NCI-H460 (cell line): ENCODE measurements at places on chromosomes 3 and 15. TPM values are rescaled to one million over a fixed set of nuclear protein-coding genes. Genes with fewer than 3 reads are reported as not detected.
A peak's percentile ranks its signal among the peaks of the same experiment; 100 is the strongest.

DNA sequence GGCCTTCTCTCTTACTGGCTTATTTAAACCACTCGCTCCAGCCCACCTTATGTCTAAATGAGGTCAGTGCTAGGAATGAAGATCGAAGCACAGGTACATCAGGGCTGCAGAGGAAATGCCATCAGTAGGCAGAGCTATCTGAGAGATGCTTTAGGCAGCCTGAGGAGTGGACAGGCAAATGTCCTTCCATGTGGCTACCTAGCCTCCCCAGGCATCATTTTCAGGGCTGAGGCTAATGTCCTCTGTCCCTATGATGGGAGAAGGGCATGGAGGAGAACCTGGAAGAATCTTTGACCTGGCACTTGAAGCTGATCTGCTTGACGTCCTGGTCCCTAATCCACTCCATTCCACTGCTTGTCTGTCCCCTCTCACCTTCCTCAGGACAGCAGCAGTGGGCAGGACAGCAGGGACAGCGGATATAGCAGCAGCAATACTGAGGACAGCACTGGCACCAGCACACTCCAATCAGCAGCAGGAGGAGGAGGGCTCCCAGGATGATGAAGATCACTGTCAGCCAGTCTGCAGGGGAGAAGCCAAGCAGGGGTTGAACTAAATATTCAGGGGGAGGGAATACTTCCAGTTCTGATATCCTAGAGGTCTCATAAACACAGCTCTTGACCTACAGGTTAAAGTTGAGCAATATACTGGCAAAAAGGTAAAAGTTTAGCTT, 21.0 kb downstream of the ILDR1 start:
- DNase-seq, result no peak

The CD80 gene
- not detected in 2 replicates for total RNA-seq

The MITF gene
- 3.2 and 3.3 TPM in 2 replicates for total RNA-seq

- peak; percentile 61 for DNase-seq
These were observed 8.0 kb downstream of the ESYT3 start for GRCh38 chr3:138442433-138442832.

DNA sequence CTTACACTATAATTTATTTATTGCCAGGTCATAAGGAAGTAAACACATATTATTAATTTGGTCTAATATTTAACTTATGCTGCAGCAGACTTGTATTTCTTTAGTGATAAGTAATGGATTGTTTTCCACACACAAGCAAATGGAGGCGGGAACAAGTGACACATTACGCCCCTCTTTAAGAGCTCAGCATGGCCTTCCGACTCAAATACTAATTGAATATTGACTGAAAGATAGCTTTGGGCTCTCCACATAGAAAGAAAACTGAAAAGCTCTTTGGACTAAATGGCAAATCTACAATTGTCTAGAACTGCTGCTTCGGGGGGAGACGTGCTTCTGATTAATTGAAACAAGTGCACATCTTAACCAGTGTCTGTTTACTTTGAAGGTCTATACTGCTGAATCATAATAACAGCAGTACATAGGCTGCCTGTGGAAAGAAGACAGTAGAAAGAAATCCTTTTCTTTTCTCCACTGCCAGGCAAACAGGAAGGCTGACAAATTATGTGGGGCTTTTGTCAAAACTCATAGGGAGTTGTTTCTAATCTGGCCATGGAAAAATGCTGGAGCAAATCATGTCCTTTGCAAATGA, 15.9 kb downstream of the CADPS start:
- DNase-seq, result no peak

GRCh38 chr3:129004639-129005295, 3.7 kb downstream of the EFCC1 start:
- DNase-seq, result no peak

The FGD5 gene
- 0.17 TPM in 1 of 2 replicates, not detected in the other for total RNA-seq

DNA sequence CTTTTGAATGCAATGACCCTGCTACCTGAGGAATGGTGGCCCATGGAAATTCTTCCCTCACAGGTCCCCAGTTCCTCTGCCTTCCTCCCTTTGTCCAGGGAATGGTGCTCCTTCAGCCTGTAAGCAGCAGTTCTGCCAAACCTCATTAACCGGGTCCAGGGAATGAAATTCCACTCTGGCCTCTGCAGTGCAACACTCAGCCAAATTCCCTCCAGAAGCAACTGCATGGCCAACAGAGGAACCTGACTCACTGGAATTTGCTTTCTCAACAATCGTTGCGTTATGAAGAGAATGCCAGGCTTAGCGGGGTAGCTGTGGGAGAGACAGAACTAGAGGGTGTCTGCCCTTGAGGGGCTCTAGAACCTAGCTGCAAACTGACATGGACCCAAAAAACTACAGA, 449.4 kb upstream of the PROK2 start:
- DNase-seq, result no peak

The IGSF10 gene
- total RNA-seq, result 0.14 and 0.15 TPM in 2 replicates

The GRM2 gene
- 0.06 and 0.15 TPM in 2 replicates for total RNA-seq

The LRRK1 gene
- 0.63 and 1.3 TPM in 2 replicates for total RNA-seq

DNA sequence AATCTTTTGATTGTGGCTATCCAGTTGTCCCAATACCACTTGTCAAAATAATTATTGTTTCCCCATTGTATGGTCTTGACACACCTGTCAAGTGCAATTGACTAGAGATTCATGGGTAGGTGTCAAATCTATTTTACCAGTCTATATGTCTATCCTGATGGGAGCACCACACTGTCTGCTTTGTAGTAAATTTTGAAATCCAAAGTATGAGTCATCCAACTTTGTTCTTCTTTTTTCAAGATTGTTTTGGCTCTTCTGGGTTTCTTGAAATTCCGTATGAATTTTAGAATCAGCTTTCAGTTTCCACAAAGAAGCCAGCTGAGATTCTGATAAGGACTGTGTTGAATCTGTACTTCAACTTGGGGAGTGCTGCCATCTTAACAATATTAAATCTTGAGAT, 71.9 kb downstream of the CSNK1G1 start:
- DNase-seq, result no peak
